CD4-positive, alpha-beta T cell treated with Interferon gamma for 1 hour (primary cell): ENCODE measurements at places on chromosomes 7 and 10.

GRCh38 chr7:155513543-155514285, 32.6 kb downstream of the CNPY1 start:
- no peak for DNase-seq

DNA sequence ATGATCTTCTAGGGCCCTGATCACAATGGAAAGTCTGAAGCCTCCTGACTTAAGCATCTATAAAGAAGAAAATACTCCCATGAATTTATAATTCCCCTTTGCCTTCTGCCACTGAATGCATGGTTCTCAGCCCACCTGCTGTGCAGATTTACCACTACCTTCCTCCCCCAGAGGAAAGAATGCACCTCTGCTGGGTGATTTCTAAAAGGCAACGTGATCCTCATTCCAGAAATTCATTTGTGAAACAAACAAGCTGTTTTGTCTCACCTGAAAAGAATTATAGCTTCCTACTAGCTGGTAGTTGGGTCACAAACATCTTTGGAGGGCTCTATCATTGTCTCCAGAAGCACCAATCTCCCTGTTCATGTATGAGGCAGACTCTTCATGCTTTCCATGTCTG, 320.2 kb downstream of the CDC14C start:
- no peak for DNase-seq

DNA sequence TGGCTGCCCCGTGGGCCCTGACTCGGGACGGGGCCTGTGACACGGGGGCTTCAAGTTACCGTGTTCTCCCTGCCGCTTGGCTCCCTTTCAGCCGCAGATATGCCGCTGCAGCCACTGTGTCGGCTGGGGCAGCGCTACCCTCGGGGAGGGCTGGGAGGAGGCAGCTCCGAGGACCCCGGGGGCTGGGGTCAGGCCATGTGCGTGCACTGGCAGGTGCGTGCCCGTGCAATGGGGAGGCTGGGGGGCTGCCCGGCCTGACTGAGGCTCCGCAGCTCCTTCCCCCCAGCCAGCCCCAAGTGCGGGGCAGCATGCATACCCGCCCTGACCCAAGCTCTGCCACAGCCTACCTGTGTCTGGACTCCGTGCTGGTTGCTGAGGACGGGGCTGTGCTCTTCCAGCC, 29.2 kb downstream of the KNDC1 start:
- no peak for DNase-seq

- DNase-seq = no peak
These were observed 677.5 kb upstream of the C7orf33 start for GRCh38 chr7:147912946-147913638.

- DNase-seq = no peak
These were observed 3.2 kb upstream of the VSTM4 start for GRCh38 chr10:49118430-49119074.

DNA sequence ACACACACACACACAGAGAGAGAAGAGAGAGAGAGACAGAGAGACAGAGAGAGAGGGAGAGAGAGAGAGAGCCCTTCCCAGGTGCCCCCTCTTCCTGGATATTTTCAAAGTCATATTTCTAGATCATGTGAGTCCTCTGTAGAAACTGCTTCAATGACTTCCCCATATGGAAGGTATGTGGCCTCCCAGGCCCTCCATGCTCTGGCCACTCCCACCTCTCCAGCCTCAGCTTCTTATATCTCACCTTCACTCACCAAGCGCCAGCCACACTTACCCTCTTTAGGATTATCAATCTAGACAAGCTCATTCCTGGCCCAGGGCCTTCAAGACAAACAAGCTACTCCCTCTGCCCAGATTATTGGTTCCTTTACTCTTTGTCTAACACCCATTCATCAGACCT, 259.7 kb downstream of the MTERF1 start:
- DNase-seq = no peak

GRCh38 chr10:111004016-111004415, 72.8 kb upstream of the ADRA2A start:
- DNase-seq = no peak

GRCh38 chr10:52677086-52677485, 95.5 kb downstream of the MBL2 start:
- DNase-seq = no peak

- DNase-seq = no peak
These were observed 93.9 kb downstream of the ATXN7L1 start for GRCh38 chr7:105782391-105783042.
